ENCODE measurements at places on chromosomes 16 and 17.

DNA sequence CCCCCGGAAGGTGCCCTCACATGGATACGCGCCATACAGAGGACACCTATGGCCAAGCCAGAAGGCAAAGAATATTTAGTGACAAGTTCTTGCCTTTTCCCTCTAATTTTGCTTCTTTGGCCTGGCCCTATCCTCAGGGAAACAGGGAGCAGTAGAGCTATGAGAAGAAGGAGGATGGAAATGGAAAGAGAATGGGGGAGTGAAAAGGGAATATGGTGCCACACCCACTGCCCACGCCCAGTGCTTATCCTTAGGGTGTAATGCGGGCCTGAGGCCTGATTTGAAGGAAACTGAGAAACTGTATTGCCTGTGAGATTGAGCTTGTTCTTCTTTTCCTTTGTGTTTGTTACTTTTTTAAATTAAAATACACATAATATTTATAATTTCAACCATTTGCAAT, 255.1 kb downstream of the HS3ST3A1 start:
- ATAC-seq = no peak

- ATAC-seq = peak; percentile 72
These were observed 50.0 kb downstream of the TENT4B start for GRCh38 chr16:50202926-50203624.

DNA sequence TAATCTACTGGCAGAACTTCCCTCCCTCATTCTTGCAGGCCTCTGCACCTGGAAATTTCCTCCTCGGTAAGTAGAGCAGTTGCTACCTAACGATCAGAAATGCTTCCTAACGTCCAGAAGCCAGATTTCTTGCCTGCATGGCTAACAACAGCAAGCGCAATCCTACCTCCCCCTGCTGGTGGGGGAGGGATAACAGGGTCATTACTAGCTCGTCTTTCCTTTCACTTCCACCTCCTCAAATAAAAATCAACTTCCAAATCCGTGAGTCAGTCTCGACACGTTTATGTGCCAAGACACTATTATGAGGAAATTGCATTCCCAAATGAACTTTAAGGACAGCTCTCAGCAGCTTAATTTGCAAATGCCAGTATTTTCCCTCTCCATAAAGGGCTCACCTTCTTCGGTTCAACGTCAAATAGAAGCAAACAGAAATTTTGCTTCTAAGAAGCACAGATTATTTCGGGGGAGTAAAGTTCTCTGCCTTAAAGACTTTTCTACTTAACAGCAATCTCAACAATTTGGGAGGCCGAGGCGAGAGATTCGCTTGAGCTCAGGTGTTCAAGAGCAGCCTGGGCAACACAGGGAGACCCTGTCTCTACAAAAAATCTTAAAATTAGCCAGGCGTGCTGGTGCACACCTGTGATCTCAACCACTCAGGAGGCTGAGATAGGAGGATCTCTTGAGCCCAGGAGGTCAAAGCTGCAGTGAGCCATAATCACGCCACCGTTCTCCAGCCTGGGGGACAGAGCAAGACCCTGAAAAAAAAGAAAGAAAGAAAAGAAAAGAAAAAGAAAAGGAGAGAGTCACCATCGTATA, 188.6 kb upstream of the PSMD7 start:
- peak; percentile 82 for ATAC-seq

- ATAC-seq = peak; percentile 78
These were observed 45.9 kb upstream of the HS3ST3A1 start for GRCh38 chr17:13647543-13648021.

DNA sequence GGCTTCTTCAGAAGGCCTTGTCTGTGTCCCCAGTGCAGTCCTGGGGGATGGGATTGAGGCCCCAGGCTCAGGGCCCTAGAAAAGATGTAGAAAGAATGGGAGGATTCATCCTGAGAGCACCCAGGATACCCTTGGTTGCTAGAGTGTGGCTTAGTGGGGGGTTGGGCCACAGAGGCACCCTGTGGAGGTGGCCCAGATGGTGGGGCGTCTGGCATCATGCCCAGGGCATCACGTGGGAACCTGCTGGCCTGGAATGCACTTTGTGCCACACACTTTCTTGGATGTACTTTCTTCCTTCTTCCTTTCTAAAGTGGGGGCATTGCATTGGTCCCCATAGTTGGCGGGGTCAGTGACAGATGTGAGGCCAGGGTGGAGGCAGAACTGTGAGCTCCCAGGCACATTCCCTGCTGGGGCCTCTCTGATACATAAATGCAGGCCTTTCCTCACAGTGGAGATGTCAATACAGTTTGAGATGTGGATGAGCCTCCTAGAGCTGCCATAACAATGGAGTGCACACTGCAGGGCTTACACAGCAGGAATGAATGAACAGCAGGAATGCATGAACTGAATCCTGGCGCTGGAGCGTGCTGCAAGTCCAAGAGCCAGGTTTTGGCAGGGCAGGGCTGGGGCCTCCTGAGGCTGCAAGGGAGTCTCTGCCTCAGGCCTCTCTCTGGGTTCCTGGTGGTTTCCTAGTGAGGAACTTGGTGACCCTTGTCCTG, 43.3 kb downstream of the MGAT5B start:
- ATAC-seq = no peak

GRCh38 chr16:87186446-87186845, 130.7 kb downstream of the C16orf95 start:
- ATAC-seq = no peak

DNA sequence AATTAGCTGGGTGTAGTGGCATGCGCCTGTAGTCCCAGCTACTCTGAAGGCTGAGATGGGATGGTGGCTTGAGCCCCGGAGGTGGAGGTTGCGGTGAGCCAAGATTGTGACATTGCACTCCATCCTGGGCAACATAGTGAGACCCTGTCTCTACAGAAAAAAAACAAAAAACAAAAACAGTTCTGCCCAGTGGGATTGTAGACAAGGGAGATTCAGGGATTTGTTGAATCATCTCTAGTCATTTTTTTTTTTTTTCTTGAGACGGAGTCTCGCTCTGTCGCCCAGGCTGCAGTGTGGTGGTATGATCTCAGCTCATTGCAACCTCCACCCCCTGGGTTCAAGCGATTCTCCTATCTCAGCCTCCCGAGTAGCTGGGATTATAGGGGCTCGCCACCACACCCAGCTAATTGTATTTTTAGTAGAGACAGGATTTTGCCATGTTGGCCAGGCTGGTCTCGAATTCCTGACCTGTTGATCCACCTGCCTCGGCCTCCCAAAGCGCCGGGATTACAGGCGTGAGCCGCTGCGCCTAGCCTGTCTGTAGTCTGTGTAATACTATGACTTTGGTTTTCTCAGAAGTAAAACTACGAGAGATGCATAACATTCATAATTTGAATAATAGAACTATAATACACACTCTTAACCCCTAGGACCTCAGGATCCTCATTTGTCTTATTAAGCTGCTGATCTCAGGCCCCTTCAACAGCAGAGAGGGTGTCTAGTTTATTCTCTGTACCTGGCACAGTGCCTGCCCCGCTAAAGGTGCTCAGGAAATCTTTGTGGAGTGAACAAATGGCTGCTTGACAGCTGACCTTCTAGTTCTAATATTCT, 1.4 kb downstream of the TEN1 start:
- no peak for ATAC-seq

GRCh38 chr16:58399718-58400633, 7.7 kb downstream of the GINS3 start:
- ATAC-seq = no peak

DNA sequence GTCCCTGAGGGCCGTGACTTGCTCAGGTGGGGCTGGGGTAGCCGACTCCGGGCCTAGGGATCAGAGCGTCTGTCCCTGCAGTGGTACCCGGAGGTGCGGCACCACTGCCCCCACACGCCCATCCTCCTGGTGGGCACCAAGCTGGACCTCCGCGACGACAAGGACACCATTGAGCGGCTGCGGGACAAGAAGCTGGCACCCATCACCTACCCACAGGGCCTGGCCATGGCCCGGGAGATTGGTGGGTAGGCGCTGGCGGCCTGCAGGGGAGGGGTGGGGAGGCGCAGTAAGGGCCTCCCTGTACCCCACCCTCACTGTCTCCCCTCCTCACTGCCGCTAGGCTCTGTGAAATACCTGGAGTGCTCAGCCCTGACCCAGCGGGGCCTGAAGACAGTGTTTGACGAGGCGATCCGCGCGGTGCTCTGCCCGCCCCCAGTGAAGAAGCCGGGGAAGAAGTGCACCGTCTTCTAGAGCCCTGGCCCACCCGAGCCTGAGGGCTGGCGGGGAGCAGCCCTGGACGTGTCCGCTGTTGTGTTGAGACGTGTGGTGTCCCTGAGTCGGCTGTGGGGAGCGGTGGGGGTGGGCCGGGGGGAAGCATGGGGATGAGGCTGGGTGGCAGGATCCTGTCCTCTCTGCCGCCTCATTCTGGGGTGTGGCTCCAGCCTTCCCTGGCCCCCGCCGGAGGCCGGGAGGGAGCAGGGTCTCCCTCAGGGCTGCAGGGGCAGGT, 2.0 kb downstream of the RAC3 start:
- no peak for ATAC-seq

DNA sequence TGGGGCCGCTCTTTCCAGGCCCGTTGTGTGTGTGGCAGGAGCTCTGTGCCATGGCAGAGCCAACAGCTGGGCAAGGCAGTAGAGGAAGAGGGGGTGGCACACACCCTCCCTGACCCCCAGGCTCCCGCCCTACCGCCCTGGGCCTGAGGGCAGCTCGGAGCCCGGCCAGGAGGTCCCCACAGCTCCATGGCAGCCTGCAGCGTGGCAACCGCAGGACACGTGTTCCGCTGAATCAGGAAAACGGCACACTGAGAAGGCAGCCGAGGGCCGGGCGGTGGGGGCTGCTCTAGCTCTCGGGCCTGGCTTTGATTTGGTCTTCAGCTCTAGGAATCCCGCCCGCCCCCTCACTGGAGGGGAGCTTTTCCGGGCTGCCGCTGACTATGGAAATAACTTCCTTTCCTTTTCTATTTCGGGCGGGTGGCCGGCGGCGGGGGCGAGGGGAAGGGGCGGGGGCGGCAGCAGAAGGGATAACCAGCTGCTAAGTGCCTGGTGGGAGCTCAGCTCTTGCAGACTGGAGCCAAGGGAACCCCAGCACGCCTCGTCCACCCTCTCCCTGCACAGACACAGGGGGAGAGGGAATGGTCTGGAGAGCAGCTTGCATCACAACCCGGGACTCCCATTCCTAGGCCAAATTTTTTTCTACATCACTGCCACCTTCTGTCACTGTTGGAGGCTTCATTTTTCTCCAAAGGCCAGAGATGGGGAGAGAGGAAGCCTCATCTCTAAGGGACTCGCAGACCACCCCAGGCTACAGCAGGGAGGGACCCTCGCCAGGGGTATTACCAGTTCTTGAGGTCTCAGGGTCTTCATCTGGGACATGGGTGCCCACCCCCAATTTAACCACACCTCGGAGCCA, 24.8 kb upstream of the MRPS23 start:
- ATAC-seq = peak; percentile 42

GRCh38 chr16:54136276-54136625, 150.3 kb downstream of the IRX3 start:
- no peak for ATAC-seq

DNA sequence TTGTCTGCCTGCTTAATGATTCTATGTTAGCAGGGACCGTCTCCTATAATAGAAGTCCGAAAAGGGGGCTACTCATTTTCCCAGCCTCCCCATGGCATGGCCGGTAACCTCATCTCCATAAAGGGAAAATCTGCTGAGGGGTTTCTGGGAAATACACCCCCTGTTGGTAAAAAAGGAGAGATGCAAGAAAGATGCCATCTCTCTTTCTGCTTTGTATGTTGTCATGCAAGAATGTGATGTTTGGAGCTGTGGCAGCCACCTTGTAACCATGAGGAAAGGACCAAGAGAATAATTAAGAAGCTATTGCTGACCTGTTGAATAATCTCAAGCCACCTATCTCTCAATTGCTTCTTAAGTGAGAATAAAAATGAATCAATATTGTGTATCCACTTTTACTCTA, 94.8 kb upstream of the XYLT1 start:
- no peak for ATAC-seq

DNA sequence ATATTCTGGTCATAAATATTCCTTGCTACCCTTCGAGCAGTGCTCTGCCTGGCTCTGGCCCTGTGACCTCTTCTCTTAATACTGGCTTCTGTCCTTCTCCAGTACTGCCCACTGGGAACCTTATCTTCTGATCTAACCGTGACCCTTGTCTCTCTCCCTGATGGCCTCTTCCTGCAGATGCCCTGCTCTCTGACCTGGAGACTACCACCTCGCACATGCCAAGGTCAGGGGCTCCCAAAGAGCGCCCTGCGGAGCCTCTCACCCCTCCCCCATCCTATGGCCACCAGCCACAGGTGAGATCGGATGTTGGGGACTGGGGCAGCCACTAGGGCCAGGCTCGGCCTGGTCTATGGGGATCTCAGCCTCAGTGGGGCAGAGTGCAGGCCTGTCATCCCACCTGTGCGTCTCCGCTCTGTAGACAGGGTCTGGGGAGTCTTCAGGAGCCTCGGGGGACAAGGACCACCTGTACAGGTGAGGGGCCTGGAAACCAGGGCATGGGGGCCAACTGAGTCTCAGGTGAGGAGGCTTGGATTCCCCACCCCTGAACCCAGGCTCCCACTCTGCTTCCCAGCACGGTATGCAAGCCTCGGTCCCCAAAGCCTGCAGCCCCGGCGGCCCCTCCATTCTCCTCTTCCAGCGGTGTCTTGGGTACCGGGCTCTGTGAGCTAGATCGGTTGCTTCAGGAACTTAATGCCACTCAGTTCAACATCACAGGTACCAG, 1.5 kb downstream of the TGFB1I1 start:
- ATAC-seq = no peak
